ENCODE measurements at places on chromosomes 13 and 19.

DNA sequence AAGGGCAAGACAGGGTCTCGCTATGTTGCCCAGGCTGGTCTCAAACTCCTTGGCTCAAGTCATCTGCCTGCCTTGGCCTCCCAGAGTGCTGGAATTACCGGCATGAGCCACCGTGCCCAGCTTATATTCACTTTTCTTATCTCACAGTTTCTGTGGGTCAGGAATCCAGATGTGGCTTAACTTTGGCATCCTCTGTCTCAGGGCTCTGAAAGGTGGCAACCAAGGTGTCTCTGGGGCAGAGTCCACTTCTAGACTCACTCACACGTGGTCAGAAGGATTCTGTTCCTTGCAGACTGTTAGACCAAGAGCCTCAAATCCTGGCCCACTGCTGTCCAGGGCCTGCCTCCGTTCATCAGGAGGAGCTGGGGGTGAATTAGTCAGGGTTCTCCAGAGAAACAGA, 7.6 kb upstream of the LMNB2 start:
- H3K36me3 ChIP-seq = no peaks in the 10 kb centered on the region
- no peak for DNase-seq
- H3K4me1 ChIP-seq = no peaks in the 10 kb centered on the region

GRCh38 chr13:65926750-65927171, 1303.4 kb downstream of the PCDH9 start:
- H3K27ac ChIP-seq = no peak overlapping the region
- peak; percentile 15 for DNase-seq
- peaks cover 7% of the 10 kb centered on the region for H3K4me1 ChIP-seq
- no peak overlapping the region for H3K4me3 ChIP-seq
- H3K27me3 ChIP-seq = no peaks in the 10 kb centered on the region
- H3K36me3 ChIP-seq = no peaks in the 10 kb centered on the region

DNA sequence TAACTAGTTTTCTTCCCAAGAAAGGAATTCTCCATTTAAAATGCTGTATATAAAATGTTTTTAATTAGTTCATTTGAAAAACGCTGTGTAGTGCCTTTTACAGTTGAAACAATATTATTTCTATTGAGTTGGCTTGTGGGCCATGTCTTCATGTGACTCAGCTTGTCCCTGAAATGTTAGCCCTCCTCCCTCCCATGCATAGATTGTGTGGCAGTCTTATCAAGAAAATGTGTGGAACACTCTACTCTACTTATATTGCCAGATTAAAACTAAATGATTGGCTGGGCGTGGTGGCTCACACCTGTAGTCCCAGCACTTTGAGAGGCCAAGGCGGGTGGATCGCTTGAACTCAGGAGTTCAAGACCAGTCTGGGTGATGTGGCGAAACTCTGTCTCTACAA, 33.4 kb downstream of the TFDP1 start:
- no peak for DNase-seq
- no peaks in the 10 kb centered on the region for H3K4me1 ChIP-seq
- H3K36me3 ChIP-seq = peaks cover 7% of the 10 kb centered on the region
- H3K27ac ChIP-seq = no peak overlapping the region

DNA sequence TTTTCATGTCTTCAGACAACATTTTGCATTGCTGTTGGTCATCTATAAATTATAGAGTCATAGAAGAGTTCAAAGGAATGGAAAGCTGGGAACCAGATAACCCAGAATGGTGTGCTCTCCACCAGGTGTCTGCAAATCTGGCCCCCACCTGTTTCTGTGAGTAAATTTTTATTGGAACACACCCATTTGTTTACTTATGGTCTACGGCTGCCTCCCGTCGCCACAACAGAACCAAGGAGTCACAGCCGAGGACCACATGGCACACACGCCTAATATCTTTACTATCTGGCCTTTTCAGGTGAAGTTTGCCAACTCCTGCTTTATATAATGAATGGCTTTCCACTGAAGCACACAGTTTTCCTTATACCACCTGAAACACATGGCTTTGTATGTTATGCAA, 58.2 kb downstream of the EFNB2 start:
- H3K27me3 ChIP-seq = no peaks in the 10 kb centered on the region
- no peaks in the 10 kb centered on the region for H3K36me3 ChIP-seq
- H3K4me1 ChIP-seq = peaks cover 5% of the 10 kb centered on the region
- H3K27ac ChIP-seq = no peak overlapping the region
- H3K4me3 ChIP-seq = no peak overlapping the region
- no peak for DNase-seq

- H3K4me3 ChIP-seq = no peak overlapping the region
- H3K27me3 ChIP-seq = no peaks in the 10 kb centered on the region
- no peak overlapping the region for H3K27ac ChIP-seq
- no peaks in the 10 kb centered on the region for H3K4me1 ChIP-seq
Observed at GRCh38 chr19:54673222-54673621, 10.4 kb downstream of the LILRB4 start.

DNA sequence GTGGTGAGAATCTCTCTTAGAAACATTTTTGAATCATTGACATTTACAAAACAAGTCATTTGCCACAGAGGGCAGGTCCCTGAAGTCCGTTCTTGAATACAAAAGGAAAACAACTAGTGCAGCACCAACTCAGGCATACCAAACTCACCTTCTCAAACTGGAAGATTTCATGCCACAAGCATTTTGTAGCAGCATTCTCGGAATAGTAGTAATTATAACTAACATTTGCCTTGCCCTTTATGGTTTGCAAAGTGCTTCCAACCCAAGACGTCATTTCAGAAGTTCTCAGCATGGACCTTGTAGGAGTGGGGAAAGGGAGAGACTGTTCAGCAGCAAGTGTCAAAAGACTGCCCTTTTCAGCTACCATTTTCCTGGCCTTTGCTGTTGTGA, 344.6 kb downstream of the RFC3 start:
- no peak for DNase-seq
- H3K4me3 ChIP-seq = no peak overlapping the region
- H3K27me3 ChIP-seq = no peaks in the 10 kb centered on the region
- H3K4me1 ChIP-seq = peaks cover 13% of the 10 kb centered on the region
- H3K27ac ChIP-seq = peak overlapping the region; percentile 74
- no peaks in the 10 kb centered on the region for H3K36me3 ChIP-seq

DNA sequence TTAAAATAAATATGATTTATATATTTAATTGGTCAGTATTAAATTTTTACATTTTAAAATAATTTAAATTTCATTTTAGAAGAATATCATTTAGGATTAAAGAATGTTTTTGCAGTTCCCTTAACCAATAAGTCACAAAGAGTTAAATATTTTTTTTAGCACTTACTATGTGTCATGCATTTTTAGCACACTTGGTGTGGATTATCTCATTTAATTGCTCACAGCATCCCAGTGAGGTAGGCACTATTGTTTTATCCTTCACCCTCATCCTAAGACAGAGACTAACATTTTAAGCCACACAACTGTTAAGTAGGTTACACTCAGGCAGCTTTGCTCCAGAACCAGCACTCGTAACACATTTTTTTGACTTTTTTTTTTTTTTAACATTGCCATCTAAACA, 78.2 kb downstream of the URI1 start:
- H3K4me3 ChIP-seq = no peak overlapping the region
- H3K4me1 ChIP-seq = no peaks in the 10 kb centered on the region
- H3K27me3 ChIP-seq = no peaks in the 10 kb centered on the region
- H3K36me3 ChIP-seq = no peaks in the 10 kb centered on the region

DNA sequence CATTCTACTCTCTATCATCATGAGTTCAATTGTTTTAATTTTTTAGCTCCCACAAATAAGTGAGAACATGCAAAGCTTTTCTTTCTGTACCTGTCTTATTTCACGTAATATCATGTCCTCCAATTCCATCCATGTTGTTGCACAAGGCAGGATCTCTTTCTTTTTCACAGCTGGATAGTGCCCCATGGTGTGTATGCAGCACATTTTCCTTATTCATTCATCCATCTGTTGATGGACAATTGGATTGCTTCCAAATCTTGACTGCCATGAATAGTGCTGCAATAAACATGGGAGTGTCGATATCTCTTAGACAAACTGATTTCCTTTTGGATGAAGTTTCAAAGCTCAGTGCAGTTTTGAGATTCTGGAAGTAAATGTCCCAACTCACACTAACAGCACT, 326.9 kb downstream of the FGF9 start:
- DNase-seq = no peak
- H3K4me1 ChIP-seq = no peaks in the 10 kb centered on the region
- no peaks in the 10 kb centered on the region for H3K36me3 ChIP-seq
- no peaks in the 10 kb centered on the region for H3K27me3 ChIP-seq
- no peak overlapping the region for H3K4me3 ChIP-seq

GRCh38 chr13:75513271-75513670, 24.4 kb downstream of the COMMD6 start:
- H3K27ac ChIP-seq = no peak overlapping the region
- no peaks in the 10 kb centered on the region for H3K4me1 ChIP-seq
- no peak overlapping the region for H3K4me3 ChIP-seq
- DNase-seq = no peak
- H3K36me3 ChIP-seq = no peaks in the 10 kb centered on the region

DNA sequence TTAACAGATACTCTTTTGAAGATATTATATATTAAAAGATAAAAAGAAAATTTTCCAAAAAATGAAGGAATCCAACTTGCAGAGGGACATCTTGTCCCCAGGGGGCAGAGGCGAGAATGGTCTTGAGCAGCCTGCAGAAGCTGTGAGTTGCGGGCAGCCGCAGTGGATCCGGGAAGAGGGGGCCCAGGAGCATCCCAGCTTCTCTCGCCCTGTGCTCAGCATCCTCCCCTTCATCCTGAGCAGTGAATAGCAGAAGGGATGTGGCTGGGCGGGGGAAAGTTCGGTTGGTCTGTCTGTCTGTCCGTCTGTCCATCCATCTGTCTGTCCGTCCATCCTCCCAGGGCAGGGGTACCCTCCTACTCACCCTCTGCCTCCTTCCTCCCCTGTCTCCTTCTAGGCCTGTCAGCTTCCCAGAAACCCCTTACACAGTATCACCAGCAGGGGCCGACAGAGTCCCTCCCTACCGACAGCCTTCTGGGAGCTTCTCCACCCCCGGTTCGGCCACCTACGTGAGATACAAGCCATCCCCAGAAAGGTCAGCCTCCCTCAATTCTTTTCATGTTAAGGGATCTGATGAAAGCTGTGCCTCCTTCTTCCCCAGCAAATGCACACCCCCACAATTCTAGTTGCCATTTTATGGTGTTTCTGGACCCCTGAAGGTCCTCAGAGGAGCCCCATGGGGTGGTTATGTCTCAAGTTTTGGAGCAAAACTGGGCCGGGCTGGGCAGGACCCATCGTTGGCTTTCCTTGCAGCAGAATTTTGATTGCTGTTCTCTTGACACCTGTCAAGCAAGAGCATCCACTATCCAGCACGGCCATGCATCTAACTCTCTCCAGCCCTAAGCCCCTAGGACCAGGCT, 81.6 kb downstream of the DPF1 start:
- H3K4me1 ChIP-seq = no peaks in the 10 kb centered on the region
- H3K27me3 ChIP-seq = no peaks in the 10 kb centered on the region
- peak; percentile 73 for DNase-seq

DNA sequence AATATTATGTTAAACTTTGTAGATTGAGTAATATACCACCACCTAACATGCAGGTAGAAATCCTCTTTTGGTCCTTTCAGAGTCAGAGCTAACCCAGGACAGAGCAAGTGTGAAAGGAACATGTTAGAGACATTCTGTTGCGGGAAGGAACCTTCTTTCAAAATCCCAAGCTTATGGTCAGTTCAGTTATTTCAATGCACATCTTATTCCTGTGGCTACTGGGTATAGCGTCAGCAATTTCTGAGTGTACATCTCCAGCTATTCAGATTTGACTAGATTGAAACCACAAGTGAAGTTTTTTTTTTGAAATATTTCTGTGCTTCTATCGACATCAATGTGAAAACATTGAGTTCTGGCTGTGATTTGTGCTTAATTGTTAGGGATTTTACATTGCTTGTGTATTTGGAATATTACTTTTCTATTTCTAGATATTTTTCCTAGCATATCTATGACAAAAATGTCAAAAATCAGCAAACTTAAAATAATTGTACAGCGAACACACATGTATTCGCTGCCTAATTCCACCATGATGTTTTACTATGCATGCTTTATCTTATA, 165.3 kb downstream of the LMO7 start:
- H3K27me3 ChIP-seq = no peaks in the 10 kb centered on the region
- peaks cover 9% of the 10 kb centered on the region for H3K36me3 ChIP-seq
- peaks cover 17% of the 10 kb centered on the region for H3K4me1 ChIP-seq
- H3K27ac ChIP-seq = no peak overlapping the region
- DNase-seq = no peak

- H3K27me3 ChIP-seq = peaks cover 3% of the 10 kb centered on the region
- no peaks in the 10 kb centered on the region for H3K36me3 ChIP-seq
- H3K4me3 ChIP-seq = no peak overlapping the region
- no peaks in the 10 kb centered on the region for H3K4me1 ChIP-seq
- no peak overlapping the region for H3K27ac ChIP-seq
Observed at GRCh38 chr13:111460548-111461444, 140.4 kb downstream of the TEX29 start.

DNA sequence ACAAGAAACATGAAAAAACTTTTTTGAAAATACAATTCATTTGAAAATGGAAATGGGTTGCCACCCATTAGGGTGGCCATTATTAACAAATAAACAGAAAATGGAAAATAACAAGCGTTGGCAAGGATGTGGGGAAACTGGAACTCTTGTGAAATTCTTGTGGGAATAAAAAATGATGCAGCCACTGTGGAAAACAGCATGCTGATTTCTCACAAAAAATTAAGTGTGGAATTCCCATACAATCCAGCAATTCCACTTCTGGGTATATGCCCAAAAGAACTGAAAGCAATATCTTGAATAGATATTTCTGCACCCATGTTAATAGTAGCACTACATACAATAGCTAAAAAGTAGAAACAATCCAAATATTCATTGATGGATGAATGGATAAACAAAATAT, 165.2 kb downstream of the DCLK1 start:
- H3K27ac ChIP-seq = no peak overlapping the region
- DNase-seq = no peak
- no peak overlapping the region for H3K4me3 ChIP-seq
- no peaks in the 10 kb centered on the region for H3K27me3 ChIP-seq

- no peak overlapping the region for H3K27ac ChIP-seq
- H3K4me1 ChIP-seq = no peaks in the 10 kb centered on the region
- H3K4me3 ChIP-seq = no peak overlapping the region
- H3K36me3 ChIP-seq = peaks cover 2% of the 10 kb centered on the region
- DNase-seq = no peak
Observed at GRCh38 chr19:17944301-17944700, 11.5 kb downstream of the CCDC124 start.

- H3K4me3 ChIP-seq = peak within 1 kb of the TSS; percentile 74
- peak within 1 kb of the TSS; percentile 64 for H3K27ac ChIP-seq
- peaks cover 3% of the 10 kb centered on the region for H3K4me1 ChIP-seq
- peak; percentile 93 for DNase-seq
- H3K36me3 ChIP-seq = no peaks in the 10 kb centered on the region
Observed at GRCh38 chr19:53192771-53193534, at the start of gene ZNF665. Gene ZNF665, minus strand, starts transcription at chr19:53193358. Its CDS starts 10,460 bp downstream, at chr19:53182898.

GRCh38 chr19:14871619-14872230, 14.2 kb downstream of the OR7A17 start:
- H3K4me3 ChIP-seq = no peak overlapping the region
- no peaks in the 10 kb centered on the region for H3K27me3 ChIP-seq
- no peaks in the 10 kb centered on the region for H3K36me3 ChIP-seq
- no peaks in the 10 kb centered on the region for H3K4me1 ChIP-seq
- no peak overlapping the region for H3K27ac ChIP-seq

- H3K36me3 ChIP-seq = no peaks in the 10 kb centered on the region
- no peak overlapping the region for H3K27ac ChIP-seq
- H3K27me3 ChIP-seq = no peaks in the 10 kb centered on the region
Observed at GRCh38 chr13:103078158-103078557, 11.9 kb upstream of the SLC10A2 start.
